Glomerular endothelial cell (primary cell): ENCODE measurements at places on chromosomes 3 and 15. TPM values are rescaled to one million over a fixed set of nuclear protein-coding genes. Genes with fewer than 3 reads are reported as not detected.

The HES1 gene
- 87.7 and 127 TPM in 2 replicates for total RNA-seq

- no peak for DNase-seq
Observed at GRCh38 chr3:39641274-39641673, 168.1 kb upstream of the MYRIP start.

- no peak for DNase-seq
Observed at GRCh38 chr15:23506762-23507161, 58.7 kb upstream of the MKRN3 start.

DNA sequence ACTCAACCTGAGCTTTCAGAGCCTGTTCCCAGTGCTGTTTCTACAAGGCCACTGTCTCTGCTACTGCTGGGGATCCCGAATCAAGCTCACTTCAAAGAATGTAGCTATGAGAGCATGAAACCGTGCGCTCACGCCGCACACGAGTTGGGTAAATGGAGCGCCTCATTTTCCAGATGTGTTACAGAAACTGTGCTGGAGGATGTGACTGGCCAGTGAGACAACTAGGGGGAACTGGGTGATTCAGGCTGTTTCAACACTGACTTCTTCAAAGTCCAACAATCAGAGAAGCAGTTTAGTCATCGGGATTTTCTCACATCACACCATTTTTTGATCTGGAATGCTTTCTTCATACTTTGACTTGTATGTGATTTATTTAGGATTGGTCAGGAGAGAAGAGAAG is 3.5 kb downstream of the ZNF710 start:
- no peak for DNase-seq

- DNase-seq: no peak
Observed at GRCh38 chr15:69377216-69377970, 36.8 kb upstream of the KIF23 start.
